ENCODE measurements at places on chromosomes 4 and X.
A peak's percentile ranks its signal among the peaks of the same experiment; 100 is the strongest.

GRCh38 chrX:121221322-121221977 lies 174.0 kb downstream of the GLUD2 start:
- no peak for DNase-seq

- DNase-seq = no peak
Measured at GRCh38 chr4:89725268-89725667, 111.7 kb downstream of the SNCA start.

DNA sequence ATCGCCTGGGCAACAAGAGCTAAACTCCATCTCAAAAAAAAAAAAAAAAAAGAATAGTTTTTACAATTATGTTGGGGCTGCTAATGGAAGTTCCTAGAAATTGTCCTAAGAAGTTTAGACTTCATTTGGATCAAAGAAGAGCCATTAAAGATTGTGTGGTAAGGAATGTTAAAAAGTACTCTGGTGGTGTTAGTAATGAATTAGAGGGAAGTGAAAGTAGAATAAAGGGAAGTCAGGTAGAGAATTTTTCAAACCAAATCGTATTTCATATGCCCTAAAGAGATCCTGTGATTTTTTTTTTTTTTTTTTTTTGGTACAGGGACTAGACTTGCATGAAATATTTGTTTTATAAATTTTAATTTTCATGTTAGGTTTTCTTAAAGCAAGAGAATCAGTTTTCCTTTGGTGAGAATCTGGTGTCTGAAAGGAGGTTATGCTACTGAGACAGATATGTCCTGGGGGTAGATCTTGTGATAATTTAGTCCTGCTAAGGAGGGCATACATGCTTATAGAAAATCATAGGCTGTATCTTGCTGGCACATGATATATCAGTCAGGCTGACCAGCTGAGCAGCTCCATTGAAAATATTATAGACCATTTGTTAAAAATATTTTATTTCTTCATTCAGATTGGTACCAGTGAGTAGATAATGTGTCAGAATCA lies 10.7 kb downstream of the SEC24B start:
- DNase-seq = no peak

GRCh38 chr4:175716961-175717360 lies 95.1 kb downstream of the GPM6A start:
- DNase-seq = no peak

DNA sequence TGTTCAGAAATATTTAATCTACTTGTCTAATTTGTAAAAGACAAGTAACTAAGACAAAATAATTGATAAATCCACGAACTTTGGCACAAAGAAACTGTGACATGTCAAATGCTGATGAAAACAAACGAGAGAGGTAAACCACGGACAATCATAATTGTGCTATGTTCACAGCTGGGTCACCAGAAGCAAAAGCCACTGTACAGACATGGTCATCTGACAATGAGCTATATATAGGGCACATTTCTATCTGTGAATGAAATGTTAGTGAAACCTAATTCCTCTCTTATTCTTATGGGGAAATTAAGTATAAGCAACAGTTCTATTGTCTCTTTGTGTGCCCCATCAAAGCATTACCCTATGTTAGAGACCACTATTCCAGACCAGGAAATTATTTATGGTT lies 444.0 kb upstream of the TRAM1L1 start:
- no peak for DNase-seq

DNA sequence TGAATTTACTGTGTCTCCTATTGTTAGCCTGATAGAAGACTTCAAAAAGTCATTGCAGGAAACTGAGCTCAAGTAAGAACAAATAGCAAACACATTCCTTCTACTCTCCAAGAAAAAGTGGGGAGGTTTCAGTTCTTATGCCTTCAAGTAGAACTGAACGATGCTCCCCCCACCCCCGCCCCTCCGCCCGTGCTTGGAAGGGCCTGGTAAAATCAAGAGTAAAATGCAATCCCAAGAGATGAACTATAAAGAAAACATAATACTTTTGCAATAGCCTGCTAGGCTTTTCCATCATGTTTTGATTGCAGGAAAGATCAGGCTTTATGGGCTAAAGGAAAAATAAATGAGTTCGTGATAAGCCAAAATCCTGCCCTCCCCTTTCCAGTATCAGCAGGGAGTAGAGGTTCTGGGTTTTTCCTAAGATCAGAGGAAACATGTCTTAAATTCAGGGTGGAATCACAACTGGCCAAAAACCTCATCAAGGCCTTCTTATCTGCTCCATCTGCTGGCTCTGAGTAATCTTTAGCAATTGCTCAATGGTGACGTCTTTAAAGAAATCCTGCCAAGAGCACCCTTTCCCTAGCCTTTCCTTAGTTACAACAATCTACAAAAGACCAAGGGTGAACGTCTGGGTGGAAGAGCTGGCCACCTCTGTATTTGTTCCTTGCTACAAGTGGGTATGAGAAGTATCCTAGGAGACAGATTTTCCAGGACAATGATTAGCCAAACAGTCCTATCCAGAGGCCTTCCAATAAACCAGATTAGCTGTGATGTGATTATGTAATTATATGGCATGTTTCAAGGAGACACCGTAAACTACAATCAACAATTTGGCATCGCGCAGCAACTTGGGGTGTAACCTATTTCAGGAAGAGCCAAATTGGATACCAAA lies 66.3 kb upstream of the FAM9C start:
- DNase-seq = no peak

DNA sequence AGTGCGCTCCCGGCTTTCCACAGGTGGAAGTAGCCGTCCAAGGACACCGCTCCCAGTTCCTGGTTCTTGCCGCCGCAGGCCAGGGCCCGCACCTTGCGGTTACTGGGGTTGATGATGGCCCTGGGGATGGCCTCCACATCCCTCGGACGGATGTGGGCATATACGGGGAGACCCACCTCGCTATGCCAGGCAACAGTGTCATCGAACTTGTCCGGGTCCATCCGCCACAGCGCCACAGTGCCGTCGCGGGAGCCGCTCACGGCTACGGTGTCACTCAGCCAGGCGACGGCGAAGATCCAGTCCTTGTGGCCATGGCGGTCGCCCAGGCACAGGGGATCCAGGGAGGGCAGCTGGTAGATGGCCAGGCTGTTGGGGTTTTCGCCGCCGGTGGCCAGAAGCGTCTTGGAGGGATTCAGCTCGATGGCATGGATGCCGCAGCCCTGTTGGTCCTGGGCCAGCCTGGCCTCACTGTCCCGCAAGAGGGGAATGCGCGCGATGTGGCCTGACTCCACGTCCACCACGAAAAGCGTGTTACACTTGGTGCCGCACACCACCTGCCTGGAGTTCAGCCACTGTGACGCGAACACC lies 795 bp downstream of the DCAF12L1 start:
- DNase-seq = no peak

- no peak for DNase-seq
Measured at GRCh38 chrX:123358457-123358856, 174.4 kb downstream of the GRIA3 start.

GRCh38 chr4:2354118-2354517 lies 64.3 kb downstream of the ZFYVE28 start:
- DNase-seq = no peak

GRCh38 chr4:103099691-103100392 lies at the start of gene BDH2:
BDH2 (minus strand) TSS chr4:103099834; CDS start chr4:103096254, 3,580 bp downstream.
- peak; percentile 90 for DNase-seq

DNA sequence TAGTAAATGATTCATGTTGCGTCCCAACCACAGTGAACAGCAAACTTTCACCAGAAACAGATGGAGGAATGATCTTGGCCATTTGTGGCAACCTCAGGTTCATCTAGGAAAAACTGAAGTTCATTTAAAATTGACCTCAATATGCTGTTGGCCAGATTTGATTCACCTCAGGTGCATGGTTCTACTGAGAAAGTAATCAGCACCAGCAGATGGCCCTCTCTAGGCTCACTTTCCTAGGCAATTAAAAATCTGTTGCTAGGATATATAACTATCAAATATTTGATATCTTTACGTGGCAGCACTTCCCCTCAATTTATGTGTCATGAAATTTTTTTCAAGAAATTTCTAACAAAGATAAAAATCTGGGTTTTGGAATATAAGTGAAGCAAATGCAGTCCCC lies 344.7 kb downstream of the GALNTL6 start:
- no peak for DNase-seq

DNA sequence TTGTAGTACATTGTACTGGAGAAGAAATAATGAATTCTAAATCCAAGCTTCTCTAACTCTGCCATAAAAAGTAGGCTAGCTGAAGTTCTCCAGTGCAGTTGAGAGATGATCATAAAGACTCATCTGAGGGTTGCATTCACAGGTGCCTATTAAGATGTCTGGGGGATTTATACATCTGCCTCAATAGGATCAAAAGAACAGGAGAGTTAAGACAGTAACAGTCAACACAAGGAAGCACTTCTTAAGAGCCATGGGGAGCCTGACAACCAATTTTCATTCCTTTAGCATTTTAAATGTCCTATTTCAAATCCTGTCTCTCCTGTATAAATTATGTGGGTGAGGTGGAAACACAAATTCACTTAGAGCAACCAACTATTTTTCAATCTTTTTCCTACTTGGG lies 432.4 kb upstream of the NWD2 start:
- no peak for DNase-seq

- DNase-seq = peak; percentile 49
Measured at GRCh38 chr4:48698029-48698971, 81.8 kb downstream of the FRYL start.

GRCh38 chr4:171650543-171650942 lies 162.7 kb upstream of the GALNTL6 start:
- DNase-seq = no peak

GRCh38 chr4:77126809-77127208 lies 30.2 kb upstream of the CCNG2 start:
- peak; percentile 44 for DNase-seq

DNA sequence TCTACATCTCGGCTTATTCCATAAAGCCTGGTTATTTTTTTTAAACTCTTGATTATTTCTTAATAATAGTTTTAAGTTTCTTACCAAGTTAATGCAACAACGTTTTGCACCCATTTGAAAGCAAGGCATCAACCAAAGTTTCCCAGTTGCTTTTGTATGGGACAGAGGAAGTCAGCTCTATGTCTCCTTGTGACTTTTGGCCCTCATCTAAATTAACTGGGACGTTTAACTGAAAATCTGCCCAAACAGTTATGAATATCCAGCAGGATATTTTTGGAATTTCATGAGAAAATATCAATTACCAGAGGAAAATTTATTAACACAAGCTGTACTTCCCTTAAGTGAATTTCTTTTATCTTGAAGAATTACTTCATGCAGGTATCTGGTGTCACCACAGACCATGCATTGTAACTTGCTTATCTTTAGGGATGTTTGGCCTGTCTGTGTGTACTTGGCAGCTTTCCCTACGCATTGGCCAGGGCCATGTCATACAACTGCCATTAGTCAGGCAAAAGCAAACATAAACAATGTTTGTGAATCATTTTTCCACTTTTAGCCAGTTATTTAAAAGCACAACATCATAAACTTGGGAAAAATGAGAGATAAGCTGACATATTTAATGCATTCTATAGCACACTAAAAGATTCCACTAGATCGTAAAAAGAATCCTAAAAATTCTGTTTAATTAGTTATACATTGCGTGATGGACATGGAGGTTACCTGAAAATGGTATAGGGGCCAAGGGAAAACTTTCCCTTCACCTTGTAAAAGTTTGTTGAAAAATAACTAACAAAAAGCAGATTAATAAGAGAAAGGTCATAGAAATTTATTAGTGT lies 101.4 kb upstream of the PDE5A start:
- DNase-seq = no peak

All from Ammon's horn (tissue), 1 donor.